ENCODE measurements at places on chromosomes 6 and 20.
A peak's percentile ranks its signal among the peaks of the same experiment; 100 is the strongest.

GRCh38 chr20:38150335-38151170 is 14.5 kb downstream of the TGM2 start:
- no peak for DNase-seq

- DNase-seq: no peak
These were observed 103.3 kb upstream of the PLN start for GRCh38 chr6:118444796-118445195.

GRCh38 chr6:87074101-87074621 is 20.7 kb downstream of the CGA start:
- DNase-seq: no peak

- no peak for DNase-seq
These were observed 4.0 kb downstream of the CITED2 start for GRCh38 chr6:139370283-139370998.

GRCh38 chr6:54646951-54647664 is 199.5 kb upstream of the FAM83B start:
- DNase-seq: no peak

GRCh38 chr6:4342407-4343137 is 207.2 kb upstream of the ECI2 start:
- DNase-seq: no peak

DNA sequence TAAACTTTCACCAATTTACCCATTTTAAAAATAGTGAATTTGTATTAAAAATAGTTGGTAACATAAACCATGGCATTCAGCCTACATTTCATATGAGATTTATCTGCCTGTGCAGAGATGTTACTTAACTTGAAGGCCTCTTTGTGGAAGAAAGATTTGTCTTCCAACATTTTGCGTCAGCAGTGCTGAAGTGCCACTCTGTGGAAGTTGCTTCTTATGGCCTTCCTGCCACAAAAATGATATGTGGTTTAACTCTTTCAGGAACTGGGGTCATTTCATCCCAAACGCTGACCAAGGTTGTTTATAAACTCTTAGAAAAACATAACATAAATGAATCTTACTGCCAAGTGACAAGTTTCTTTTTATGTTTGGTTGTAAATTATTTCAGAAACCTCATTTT is 246.8 kb downstream of the ARID1B start:
- DNase-seq: peak; percentile 90

- no peak for DNase-seq
These were observed 58.3 kb downstream of the TENT5A start for GRCh38 chr6:81694207-81694606.

- DNase-seq: peak; percentile 31
These were observed 225.5 kb downstream of the BMP7 start for GRCh38 chr20:57040924-57041323.

DNA sequence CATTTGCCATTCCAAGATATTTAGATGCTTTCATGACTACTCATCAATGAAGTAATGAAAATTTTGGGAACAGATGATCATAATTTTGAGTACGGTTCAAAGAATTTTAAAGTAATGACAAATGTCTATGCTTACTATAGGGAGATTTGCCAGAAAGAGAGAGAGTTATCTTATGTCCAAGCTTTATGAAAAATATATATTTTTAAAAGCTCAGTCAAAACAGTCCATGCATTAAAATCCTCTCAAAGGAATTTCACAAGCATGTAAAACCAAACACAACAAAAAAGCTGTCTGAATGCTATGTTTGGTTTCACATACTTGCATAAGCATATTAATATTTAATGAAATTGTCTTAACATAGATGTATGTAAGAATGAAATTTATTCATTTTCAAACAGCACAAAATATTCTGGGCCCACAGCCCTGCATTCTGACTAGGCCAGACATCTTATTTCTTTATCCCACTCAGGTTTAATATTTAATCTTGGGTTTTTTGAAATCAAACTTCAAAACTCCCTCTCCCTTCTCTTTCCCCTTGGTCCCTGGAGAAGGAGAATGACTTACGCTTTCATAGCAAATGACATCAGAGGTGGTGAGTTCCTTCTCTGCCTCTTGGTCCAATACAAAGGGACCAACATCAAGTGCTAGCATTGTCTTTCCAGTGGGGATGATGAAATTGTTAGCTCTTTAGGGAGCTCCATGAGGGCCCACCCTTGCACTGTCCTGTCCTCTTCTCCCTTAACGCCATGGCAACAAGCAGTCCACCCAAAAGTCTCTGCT is 94.2 kb downstream of the ADAT2 start:
- DNase-seq: no peak

DNA sequence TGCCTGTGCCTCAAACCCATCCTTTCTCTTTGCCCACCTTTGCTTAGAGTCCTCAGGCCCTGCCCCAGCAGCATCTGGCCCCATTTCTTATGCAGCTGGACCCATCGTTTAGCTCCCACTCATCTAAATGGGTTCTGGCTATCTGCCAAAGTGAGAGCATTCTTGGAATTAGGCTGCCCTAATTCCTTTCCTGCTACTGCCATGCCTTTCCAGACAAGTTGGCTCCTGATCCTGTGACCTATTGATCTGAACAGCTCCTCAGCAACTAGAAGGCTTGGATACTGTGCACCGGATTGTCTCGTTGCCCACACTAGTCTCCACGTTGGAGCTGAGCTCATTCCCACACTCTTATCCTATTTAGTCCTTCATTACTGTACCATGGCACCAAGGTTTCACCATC is 22.9 kb downstream of the DZANK1 start:
- DNase-seq: peak; percentile 12

DNA sequence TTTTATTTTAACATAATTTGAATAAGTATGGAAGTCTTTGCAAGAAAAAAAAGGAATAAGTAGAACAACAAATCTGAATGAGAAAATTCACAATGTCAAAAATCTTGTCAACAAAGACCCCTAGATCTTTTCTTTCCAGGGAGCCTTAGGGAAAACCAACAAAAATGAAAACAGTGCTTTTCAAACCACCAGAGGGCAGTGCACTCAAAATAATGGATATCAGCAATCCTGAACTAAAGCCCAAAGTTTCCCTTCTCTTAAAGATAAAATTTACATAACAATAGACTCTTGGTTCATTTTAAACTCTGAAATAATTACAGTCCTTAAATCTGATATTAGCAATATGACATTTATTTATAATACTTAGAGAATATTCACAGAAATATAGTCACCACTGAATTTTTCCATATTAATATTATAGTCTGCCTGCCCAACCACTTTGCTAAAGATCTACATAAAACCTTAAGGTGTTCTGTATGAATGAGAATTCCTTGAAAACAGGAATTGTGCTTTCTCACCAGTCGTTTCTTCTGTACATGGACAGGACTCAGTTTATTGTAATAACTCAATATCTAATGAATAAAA is 105.3 kb upstream of the BMP5 start:
- peak; percentile 32 for DNase-seq

DNA sequence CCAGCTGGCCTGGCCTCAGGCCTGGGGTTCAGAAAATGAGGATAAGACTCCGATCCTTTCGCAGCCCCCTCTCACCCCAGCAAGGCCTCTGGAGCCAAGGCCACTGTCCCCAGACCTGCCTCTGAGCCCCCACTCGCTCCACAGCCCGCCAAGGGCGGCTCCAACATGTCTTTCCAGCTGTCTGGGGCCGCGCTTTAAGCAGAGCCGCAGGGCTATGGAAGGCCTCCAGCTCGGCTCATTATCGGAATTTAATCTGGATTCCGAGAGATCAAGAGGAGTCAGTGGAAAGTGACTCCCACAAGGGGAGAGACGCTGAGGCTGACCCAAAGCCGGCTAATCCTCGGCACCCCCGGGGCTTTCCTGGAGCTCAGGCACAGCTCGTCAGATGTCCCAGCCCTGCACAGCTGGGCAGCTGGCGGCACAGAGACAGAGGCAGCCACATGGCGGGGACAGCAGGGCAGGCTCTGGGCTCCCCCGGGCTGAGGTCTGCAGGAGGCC is 41.8 kb downstream of the BMP7 start:
- DNase-seq: no peak

Data from amniotic epithelial cell (primary cell).